ENCODE measurements at places on chromosomes 5 and 9.
A peak's percentile ranks its signal among the peaks of the same experiment; 100 is the strongest.

- no peak for DNase-seq
These were observed 9.8 kb downstream of the SUB1 start for GRCh38 chr5:32595118-32595517.

DNA sequence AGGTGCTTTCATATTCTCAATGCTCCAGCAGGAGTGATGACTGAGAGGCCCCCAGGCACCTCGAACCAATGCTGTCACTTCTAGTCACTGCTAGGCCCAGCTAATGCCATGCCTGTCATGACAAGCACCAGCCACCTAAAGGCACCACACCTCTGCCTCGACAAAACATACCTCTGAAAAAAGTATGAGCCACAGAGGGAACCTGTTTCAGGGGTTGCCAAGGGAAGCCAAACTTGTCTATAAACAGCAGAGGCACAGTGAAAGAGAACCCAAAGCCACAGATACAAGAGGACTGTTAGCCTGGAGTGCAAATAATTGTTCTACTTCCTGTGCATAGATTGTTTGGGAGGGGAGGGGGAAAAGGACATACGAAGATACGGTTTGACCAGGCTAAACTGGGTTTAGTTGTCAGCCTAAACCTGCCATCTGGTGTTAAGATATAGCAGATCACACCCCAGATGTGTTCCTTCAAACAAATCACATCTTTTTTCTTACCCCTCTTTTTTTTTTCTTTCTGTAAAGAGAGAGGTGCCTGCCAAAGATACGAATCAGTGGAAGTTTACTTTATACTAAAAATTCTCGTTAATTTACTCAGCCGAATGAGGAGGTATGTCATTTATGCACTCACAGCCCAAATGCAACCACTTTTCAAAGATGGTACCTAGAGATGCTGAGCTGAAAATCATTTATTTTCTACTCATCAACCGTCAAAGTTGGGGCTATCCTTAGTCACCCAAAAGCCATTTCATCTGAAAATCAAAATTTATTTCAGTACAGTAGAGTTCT lies 45.7 kb downstream of the BNC2 start:
- no peak for DNase-seq

DNA sequence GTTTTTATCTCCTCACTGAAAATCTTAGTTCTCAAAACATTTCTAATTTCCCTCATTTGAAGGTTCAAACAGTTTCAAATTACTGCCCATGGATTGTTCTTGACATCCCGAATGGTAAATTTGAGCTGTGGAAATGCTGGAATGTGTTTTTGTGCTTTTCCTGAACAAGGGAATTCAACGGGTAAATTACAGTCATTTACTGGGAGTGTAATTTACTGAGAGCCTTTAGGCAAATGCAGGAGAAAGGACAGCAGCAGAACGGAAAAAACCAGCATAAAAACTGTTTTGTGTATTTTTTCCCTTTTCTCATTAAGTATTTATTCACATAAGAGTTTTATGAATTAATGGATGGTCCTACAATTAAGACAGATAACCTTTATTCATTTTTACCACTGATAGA lies 139.2 kb downstream of the PBX3 start:
- no peak for DNase-seq

DNA sequence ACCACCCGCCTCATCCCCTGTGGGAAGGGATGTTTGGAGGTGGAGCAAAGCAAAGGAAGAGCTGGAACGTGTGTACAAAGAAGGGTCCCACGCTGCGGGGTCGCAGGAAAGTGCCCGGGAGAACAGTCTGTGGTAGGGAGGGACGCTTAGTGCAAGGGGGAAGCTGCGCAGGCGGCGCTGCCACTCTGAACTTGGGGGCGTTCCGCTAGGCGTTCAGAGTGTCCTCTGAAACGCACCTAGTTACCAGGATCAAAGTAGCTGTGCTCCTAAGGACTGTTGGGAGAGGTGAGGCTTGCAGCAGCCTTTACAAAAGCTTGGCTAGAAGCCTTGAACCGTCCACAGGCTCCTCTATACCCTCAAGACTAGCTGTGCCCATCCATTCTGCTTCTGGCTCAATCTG lies 29.3 kb upstream of the PDE8B start:
- DNase-seq: no peak

GRCh38 chr9:105216440-105217178 lies 27.8 kb upstream of the SLC44A1 start:
- no peak for DNase-seq

DNA sequence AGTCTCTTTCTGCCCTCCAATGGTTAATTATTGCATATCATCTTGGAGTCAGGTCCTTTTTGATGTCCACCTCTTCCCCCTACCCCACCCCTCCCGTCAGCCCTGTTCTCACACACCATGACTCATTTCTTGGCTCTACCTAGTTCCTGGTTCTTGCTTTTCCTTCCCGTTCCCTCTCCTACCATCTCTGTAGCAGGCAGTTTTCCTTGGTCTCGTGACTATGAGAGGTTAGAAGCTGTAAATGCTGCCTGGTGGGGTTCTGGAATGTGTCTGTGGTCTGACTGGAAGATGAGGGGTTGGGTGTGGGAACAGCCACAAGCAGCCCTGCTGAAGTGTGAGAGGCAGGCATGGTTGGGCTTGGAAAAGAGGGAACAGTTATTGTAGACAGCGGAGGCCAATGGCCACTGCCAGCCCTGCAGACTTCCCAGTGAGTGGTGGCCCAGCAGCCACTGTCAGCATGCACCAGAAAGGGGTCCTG lies 18.2 kb downstream of the SLC22A5 start:
- DNase-seq: no peak

GRCh38 chr9:136644343-136644592 lies 18.4 kb upstream of the EGFL7 start:
- DNase-seq: no peak

- DNase-seq: no peak
These were observed 102.7 kb downstream of the HSPA4 start for GRCh38 chr5:133154274-133155075.

DNA sequence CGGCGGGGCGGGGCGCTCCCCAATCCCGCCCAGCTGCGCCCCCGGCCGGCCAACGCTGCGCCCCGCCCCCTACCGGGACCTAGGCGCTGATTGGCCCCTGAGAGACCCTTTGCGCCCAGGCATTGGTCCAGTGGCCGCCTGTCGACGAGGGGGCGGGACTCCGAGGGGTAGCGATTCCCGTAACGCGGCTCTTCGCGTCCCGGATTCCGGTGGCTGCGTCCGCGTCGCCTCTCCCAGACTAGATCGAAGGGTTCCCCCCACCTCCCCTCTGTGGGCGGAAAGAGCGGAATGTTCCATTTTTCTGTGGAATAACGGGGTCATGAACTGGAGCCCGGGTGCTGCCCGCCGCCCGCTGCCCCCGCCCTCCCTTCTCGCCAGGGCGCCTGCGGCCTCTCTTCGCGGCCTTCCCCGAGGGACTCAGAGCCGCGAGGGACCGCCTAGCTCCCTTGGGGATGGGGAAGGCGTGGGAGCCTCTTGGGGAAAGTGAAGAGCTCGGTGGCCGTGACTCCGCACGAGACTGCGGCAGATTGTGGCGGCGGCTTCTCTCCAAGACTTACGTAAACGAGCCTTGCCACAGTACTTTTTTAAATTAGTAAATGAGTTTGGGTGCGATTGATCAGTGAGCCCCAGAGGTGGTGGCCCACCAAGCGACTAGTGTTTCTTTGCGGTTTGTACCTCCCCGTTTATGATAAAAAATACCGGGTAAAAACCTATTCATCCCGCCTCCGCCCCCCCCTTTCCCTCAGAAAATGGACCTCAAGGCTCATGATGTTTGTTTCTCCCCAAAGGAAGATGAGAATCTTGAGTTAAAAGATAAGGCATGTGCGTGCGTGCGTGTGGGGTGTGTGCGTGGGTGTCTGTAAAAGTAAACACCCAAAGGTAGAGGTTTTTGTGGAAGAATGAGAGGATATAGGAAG lies 493 bp upstream of the IL6ST start:
- DNase-seq: peak; percentile 94

DNA sequence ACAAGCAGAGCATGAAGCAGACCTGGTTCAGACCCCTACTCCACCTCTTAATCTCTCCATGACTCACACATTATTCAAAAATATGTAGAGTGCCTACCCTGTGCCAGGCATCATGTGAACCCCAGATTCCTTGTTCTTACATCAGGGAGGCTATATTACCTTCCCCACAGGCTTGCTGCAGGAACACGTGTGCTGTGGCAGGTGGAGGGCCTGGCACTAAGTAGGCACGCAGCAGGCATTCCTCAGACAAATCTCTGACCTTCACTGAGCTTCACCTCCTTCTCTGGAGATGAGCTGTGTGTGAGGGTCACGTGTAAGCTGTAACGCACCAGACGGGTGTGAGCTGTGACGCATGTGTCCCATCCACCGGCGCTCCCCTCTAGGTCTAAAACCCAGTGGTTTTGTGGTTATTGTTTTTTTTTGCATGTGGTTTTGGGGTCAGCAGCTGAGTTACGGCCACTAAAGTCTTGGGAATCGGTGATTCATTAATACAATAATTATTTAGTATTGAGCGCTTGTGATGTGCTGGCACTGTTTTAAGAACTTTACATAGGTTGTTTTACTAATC lies 30.3 kb downstream of the ANGPTL2 start:
- no peak for DNase-seq

GRCh38 chr9:114652776-114653555 lies 4.6 kb downstream of the TEX53 start:
- DNase-seq: no peak

DNA sequence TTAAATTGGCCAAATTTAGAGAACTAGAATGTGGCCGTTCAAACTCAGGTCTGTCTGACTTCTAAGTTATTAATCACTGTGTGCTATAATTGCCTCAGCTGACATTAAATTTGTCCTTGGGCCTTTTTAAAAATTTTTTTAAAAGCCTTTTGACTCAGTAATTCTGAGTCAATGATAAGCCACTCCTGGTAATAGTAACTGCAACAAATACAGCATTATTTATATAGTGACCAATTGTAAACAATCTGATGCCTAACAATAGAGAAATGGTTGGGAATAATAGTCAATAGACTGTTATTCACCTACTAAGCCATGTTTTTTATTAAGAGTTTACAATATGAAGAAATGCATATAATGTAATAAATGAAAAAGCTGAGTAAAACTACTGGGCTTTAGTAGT lies 70.9 kb upstream of the FSD1L start:
- no peak for DNase-seq

DNA sequence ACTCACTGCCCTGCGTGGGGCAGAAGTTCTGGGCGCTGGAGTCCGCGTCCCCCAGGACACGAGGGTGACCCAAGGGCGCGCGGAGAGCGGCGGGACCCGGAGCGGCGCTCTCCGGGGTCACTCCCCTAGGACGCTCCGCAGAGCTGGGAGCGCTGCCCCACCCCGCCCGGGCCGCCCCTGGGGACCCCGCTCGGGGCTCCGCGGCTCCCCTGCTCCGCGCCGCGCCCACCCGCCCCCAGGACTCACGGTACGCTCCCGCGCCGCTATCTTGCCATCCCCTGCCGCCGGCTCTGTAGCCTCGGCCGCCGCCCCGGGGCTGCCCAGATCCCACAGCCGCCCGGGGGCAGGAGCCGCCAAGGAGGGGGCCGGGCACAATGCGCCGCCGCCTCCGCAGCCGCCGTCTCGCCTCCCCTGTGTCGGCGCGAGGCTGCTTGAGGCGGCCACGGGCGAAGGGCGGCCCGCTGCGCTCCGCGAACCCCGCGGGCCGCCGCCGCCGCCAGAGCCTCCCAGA lies 303 bp downstream of the LIFR start:
- no peak for DNase-seq

GRCh38 chr5:179130101-179130681 lies 70.0 kb downstream of the ZNF354C start:
- DNase-seq: no peak

- no peak for DNase-seq
These were observed 25.5 kb downstream of the CDH6 start for GRCh38 chr5:31218978-31219377.

- DNase-seq: no peak
These were observed 417.7 kb upstream of the KLF4 start for GRCh38 chr9:107907255-107907654.

DNA sequence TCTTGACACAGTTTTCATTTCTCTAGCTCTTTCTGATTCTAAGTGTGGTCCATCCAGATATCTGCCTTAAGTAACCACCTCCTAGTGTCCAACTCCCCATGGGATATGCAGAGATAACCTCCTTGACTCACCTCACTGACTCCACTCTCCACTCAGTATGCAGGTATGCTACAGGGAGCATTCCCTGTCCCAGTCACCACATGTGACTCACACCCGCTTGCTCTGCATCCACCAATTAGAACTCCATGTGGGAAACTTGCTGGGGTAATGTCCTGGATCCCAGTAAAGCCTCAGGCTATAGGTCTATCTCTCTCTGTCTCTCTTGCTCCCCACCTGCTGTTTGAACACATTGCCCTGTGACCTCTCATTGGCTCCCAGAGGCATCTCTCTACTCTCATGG lies 563.9 kb downstream of the HTR1A start:
- no peak for DNase-seq

GRCh38 chr5:135759149-135759784 lies 75.2 kb upstream of the SLC25A48 start:
- DNase-seq: no peak

DNA sequence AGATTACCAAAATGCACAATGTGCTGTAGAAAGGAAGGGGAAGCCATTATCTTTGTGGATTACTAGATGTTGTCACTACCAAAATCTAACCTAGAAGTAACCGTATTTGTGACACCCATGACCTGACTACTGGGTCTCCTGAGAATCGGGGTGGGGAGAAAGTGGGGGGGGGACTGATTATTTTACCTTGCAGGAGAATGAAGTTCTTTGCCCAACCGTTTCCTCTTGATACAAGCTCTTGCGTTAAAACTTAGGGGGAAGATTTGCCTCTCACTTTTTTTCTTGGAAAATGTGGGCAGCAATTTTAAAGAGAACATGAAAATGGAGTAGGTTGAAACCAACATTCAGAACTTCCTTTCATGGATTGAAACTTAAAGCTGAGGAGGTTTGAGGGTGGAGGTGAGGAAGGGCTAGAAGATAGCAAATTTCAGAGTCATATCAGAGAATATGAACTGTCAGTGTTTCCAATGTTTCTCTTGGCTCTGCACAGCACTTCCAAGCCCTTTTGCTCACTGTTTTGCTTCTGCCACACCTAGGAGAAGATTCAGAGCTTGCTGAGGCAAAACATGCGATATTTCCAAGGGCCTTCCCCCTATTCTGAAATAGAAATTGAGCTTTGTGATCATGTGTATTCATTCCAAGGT lies 280.8 kb downstream of the AOPEP start:
- no peak for DNase-seq

DNA sequence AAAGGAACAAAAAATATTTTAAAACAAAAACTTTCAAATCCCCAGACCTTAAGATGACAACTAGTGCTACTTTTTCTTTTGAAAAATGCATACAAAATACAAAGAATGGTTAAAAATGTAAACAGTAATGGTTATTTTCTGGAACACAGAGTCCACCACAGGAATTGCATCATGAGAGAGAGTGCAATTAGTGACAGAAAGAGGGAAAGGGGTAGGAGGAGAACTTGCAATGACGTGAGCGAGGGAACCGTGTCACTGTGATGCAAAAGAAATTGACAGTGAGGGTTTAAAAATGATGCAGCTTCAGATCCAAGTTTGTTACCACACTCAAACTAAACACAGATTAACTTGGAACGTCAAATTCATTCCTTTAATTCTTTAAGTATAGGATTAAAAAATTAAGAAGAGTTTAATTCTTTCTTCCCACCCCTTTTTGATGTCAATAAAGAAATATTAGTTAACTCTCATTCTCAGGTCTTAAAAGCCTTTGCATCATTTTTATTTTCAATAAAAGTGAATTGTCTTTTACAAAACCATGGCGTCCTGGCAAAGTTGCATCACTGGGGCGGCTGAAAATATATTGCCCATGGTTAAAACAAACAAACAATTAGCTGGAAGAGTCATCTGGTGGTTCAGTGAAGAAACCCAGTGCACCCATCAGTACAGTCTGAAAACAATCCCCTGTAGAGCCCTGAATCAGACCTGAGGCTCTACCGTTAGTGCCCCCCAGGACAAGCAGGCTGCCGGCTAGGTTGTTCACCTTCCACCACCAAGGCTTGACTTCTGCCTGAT lies 39.5 kb downstream of the MACROH2A1 start:
- DNase-seq: no peak

Measured in stimulated activated CD4-positive, alpha-beta T cell treated with anti-CD3 and anti-CD28 coated beads, Interleukin-15, amount 100 ng/mL, for 48 hours (primary cell).